Brain (organoid and tissue), 16 donors: ENCODE measurements at places on chromosomes 2 and 18. TPM values are rescaled to one million over a fixed set of nuclear protein-coding genes. Genes with fewer than 3 reads are reported as not detected.
A peak's percentile ranks its signal among the peaks of the same experiment; 100 is the strongest.

DNA sequence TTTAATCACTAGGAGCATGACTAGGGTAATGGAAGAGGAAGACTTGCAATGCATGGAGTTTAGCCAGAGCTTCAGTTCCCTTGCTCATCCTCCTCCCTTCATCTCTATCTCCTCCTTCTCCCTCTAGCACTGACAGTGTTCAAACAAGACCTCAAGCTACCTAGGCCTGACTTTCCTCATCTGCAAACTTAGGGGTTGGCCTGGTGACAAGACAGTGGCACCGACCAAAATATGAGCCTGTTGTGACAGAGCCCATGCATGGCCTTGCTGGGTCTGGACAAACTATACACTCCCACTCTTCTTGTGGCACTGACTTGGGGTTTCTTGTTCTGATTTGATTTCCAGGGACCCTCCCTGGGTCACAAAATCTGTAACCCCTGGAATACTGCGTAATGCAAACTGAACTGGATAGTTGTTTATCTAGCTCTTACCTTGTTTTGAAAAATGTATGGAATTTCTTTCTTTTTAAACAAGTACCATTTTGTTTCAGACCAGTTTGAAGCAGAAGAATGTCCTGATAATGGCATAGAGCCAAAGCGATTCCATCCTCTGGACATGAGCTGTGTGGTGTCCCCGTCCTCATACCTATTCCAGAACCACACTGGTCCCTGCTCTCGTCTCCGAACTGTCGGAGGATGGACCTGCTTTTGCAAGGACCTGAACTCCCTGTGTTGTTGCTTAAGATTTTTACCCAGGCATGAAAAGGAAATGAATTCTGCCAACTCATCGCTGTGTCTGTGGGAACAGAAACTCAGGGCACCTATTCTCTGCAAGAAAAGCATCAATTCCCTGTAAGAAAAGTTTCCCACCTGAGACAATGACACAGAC, 33.4 kb upstream of the PPP4R1 start:
- DNase-seq = no peak

DNA sequence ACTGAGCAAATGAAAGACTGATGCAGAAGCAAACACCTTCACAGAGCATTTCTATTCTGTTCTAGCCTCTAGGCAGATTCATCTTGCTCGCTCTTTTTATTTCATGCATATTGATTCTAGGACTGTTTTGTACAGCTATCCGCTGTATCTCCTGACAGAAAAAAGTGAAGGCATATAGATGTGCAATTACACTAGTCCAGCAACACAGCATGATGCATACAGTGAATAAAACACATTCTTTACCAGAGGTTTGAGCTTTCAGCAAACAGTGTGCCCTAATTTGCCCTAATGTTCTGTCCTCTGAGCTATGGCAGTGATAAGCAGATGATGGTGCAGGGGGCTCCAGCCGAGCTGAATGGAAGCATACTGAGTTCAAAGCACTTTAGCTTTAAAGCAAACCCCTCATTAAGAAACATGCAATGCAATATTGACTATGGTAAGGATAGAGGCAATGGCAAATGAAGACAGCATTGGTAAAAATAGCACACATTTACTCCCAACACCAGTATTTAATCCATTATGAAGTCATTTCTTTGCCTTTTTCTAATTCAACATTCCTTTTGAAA, 141.2 kb upstream of the RGPD4 start:
- peak; percentile 90 for DNase-seq

- no peak for DNase-seq
These were observed 193.1 kb upstream of the UBE2E3 start for GRCh38 chr2:180787330-180787729.

DNA sequence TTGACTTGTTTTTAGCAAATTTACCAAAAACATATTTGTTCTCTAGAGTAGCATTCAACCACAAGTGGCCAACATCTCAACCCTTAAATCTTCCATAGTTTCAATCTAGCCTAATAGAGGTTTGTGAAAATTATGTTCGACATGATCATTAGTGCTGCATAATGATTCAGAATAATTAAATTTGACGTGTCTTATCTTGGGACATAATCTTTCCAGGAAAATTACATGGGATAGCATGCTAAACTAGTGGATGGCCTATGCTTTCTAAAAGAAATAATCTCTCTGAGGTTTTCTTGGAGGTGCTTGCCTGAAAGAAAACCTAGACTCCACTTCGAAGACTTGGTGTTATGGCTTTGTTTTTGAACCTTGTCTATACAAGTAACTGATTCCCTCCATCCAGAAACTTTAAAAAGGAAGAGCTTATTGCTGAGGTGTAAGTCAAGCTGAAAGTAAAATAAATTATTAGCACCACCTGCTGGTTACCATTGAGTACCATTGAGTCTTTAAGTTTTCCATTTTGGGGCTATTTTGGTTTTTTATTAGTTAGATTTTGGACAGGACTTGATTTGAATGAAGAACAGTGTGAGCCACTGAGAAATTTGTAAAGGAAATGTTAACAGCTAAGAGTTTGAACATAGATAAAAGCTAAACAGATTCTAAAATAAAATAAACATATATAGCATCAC, 32.7 kb downstream of the COX7A2L start:
- peak; percentile 40 for DNase-seq

GRCh38 chr2:135948642-135949355, 36.6 kb downstream of the DARS1 start:
- DNase-seq = no peak

- no peak for DNase-seq
These were observed 45.1 kb downstream of the DPYSL5 start for GRCh38 chr2:26892922-26893524.

DNA sequence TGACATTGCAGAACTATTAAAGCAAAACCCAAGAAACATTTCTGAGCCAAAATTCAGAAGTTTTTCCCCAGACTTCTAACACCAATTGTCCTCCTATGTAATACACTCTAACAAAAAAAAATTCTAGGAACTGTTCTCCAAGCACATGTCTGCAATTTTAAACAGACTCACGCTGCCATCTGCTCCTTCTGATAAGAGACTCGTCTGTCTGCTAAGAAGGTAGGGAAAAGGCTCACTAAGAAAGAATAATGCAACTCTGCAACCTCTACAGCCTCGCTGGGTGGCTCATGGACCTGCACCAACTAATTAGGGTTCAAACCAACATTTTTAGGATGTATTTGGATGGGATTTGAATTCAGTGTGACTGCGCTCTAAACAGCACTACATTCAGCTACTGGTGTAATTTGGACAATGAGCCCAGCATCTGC, 366.5 kb downstream of the DSC3 start:
- peak; percentile 67 for DNase-seq

DNA sequence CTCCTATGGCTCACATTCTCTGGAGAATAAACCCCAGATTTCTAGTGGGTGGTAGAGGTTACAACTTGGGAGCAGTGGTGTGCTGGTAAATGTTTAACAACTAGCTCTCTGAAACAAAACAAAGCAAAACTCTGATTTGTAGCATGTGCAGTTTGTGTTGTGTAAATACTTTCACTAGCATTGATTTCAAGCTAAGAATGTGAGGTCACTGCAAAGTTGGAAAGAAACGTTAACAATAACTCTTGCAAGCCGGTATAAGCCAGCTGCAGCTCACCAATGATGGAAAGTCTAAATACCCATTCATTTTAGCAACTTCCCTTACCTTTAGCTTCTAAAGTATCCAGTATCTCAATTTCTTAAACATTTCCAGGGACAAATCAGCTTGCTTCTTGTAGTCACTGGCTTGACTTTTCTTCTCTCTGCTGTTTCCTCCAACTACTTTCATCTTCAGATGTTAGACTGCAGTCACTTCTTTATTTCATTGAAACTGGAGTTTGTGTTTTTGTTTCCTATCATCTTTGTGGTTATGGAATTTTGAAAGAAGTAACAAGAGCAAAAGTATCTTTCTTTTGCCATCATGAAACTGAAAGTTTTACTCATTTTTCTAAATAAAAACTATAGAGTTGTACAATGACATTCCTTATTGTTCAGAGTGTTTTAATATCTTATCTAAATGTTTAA, 140.2 kb downstream of the PLCL1 start:
- no peak for DNase-seq

BBS5 gene
- 3.8 TPM for polyA plus RNA-seq

NMUR1 gene
- polyA plus RNA-seq = 0.24 TPM

MYO7B gene
- polyA plus RNA-seq = 0.46 TPM

NOL4 gene
- polyA plus RNA-seq = 173 TPM

ABCB11 gene
- polyA plus RNA-seq = not detected
